Activated naive CD4-positive, alpha-beta T cell treated with anti-CD3 and anti-CD28 coated beads for 36 hours (primary cell): ENCODE measurements at places on chromosomes 5 and 9. TPM values are rescaled to one million over a fixed set of nuclear protein-coding genes. Genes with fewer than 3 reads are reported as not detected.

The MIER3 gene
- total RNA-seq, result 11.1 TPM

The RNF208 gene
- total RNA-seq, result 4.9 TPM

The INSL4 gene
- total RNA-seq, result not detected

DNA sequence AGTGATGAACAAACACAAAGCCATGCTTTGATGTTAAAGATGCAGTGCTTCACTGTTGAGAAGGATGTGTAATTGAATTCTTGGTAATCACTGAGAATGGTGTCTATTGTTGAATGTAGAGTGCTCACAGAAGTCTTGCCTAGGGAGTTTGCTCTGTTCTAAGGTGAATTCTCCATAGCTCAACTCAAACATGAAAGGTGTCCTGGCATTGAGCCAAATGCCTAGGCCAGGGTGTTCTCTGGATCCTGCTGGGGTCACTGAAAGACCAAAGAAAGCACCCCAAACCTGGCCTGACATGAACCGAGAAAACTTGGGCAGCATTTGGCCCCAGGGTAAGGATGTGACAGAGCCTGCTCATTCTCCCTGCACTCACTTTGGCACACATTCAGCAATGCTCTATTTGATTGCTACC is 217.3 kb downstream of the ARL15 start:
- no peak overlapping the region for H3K27ac ChIP-seq
- DNase-seq, result no peak
- H3K4me1 ChIP-seq, result no peaks in the 10 kb centered on the region
- no peaks in the 10 kb centered on the region for H3K27me3 ChIP-seq

DNA sequence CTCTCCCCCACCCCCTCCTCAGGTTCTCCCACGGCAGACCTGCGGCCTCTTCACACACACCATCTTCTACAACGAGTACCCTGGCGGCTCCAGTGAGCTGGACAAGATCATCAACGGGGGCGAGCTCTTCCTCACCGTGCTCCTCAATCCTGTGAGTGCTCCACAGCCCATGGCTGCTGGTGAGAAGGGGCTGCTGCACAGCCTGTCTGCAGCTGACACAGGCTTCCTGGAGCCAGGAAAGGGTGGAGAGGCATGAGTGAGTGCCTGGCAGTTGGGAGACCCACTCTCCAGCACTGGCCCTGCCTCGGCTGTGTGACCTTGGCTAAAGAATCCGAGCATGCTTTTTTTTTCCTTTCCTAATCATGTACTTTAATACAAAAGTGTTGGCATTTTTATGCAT is 31.3 kb downstream of the NDST1 start:
- H3K4me3 ChIP-seq, result no peak overlapping the region
- no peak overlapping the region for H3K27ac ChIP-seq
- H3K4me1 ChIP-seq, result no peaks in the 10 kb centered on the region
- peaks cover 2% of the 10 kb centered on the region for H3K36me3 ChIP-seq
- no peaks in the 10 kb centered on the region for H3K27me3 ChIP-seq

DNA sequence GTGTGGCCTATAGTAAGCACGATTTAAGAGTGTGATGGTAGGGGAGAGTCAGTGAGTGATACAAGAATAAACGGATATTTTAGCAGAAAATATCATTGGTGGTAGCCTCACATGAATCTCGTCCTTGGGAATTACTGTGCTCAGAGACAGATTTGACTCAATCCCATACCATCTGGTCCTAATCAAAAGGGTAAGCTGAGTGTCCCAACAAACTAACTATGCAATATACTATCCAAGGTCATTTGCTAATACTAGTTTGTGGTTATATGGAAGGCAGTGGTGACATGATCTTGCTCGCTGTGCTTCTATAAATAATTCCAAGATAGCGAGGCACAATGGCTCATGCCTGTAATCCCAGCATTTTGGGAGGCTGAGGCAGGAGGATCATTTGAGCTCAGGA is 103.2 kb downstream of the TRPM6 start:
- no peak for DNase-seq
- no peaks in the 10 kb centered on the region for H3K4me1 ChIP-seq
- no peak overlapping the region for H3K27ac ChIP-seq
- H3K27me3 ChIP-seq, result peaks cover 2% of the 10 kb centered on the region
- H3K4me3 ChIP-seq, result no peak overlapping the region
- H3K36me3 ChIP-seq, result no peaks in the 10 kb centered on the region

- peaks cover 14% of the 10 kb centered on the region for H3K27me3 ChIP-seq
- peaks cover 6% of the 10 kb centered on the region for H3K4me1 ChIP-seq
- H3K27ac ChIP-seq, result no peak overlapping the region
- H3K36me3 ChIP-seq, result no peaks in the 10 kb centered on the region
- no peak for DNase-seq
These were observed 33.7 kb downstream of the GOLGA2 start for GRCh38 chr9:128242124-128242523.

DNA sequence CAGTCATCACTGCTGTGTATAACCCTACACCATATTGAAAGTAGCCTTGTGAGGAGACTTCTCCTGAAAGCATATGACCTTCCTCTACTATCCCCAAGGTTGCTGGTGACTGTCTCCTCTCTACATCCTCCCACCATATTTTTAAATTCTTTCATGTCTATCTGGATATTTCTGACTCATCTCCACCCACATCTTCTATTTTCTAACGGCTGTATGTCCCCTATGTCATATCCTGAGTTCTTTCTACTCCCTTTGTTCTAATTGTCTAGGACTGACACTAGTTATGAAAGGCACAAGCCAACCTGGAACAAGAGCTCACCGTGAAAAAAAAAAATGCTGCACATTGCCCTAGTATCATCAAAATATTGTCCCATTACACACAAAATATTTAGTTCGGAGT is 218.3 kb upstream of the ZNF462 start:
- no peak for DNase-seq
- no peak overlapping the region for H3K27ac ChIP-seq
- no peak overlapping the region for H3K4me3 ChIP-seq

GRCh38 chr9:126298063-126298801 is 28.4 kb upstream of the MVB12B start:
- H3K27me3 ChIP-seq, result no peaks in the 10 kb centered on the region
- DNase-seq, result no peak
- no peaks in the 10 kb centered on the region for H3K36me3 ChIP-seq
- H3K27ac ChIP-seq, result no peak overlapping the region

- no peak for DNase-seq
- peaks cover 29% of the 10 kb centered on the region for H3K4me1 ChIP-seq
- H3K27me3 ChIP-seq, result peaks cover 83% of the 10 kb centered on the region
- no peaks in the 10 kb centered on the region for H3K36me3 ChIP-seq
These were observed 83.5 kb upstream of the HSPA9 start for GRCh38 chr5:138658676-138659075.

DNA sequence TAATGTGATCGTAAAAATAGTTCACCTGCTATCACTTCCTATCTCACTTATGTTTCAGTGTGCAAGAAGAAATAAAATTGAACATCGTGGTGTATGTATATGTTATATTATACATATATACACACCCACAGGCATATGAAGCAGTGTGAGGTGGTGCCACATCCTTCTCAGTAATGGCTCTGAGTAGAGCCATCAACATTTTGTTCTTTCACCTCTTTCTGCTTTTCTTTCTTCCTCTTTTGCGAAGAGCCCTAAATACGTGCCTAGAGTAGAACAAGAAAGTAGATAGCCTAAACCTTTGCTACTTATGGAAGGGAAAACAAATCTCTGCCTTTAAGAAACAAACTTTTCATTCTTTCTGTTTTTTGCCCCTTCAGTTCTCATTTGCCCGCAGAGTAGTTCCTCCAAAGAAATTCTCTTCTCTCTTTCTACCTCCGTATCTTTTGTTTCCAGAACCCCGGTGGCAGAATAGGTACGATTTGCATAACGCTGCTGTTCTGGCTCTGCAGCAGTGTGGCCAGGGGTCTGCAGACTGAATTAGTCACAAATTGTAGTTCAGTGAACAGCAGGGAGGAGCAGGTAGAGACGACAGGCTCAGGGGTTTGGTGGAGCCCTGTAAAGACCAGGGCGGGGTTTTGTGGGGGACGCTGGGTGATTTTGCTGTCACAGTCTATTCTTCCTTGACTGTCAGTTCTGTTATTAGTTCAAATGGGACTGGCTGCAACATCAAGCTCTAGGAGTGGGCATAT is 40.5 kb upstream of the PJA2 start:
- H3K27me3 ChIP-seq, result peaks cover 4% of the 10 kb centered on the region
- no peak overlapping the region for H3K27ac ChIP-seq
- H3K4me1 ChIP-seq, result peaks cover 7% of the 10 kb centered on the region
- no peak for DNase-seq
- H3K4me3 ChIP-seq, result no peak overlapping the region
- no peaks in the 10 kb centered on the region for H3K36me3 ChIP-seq

GRCh38 chr5:82766206-82766605 is 311.0 kb downstream of the TMEM167A start:
- no peaks in the 10 kb centered on the region for H3K4me1 ChIP-seq
- H3K27me3 ChIP-seq, result peaks cover 9% of the 10 kb centered on the region

DNA sequence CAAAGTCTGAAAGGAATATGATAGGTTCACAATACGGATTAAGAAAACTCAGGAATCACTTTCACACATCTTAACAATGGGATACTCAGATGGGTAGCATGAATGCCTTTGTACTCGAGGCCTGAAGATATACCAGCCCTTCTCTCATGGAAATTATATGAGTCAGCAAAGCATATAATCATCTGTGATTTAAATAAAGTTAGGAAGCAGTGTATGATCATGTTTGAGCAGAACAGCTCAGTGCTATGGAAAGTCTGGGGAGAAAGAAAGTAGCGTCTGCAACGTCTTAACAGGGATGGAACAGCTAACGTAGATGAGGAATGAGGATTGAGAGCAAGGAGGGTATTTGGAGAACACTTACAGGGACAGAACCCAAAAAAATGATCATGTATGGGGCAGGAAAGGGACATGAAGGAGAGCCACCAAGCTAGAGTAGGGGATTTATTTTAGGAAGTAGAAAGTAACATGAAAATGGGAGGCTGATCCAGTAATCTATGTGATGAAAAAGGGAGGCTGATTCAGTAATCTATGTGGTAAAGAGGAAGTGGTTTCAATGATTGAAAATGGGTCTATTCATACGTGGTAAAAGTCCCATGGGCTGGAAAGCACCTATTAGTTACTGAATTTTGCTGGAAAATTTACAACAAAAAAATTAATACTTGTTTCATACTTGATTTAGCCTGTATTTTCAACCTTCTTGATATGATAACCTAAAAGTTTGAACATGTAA is 85.9 kb downstream of the GNA14 start:
- no peak overlapping the region for H3K4me3 ChIP-seq
- no peaks in the 10 kb centered on the region for H3K36me3 ChIP-seq
- H3K27ac ChIP-seq, result no peak overlapping the region
- peaks cover 10% of the 10 kb centered on the region for H3K27me3 ChIP-seq
- peaks cover 7% of the 10 kb centered on the region for H3K4me1 ChIP-seq
